ENCODE measurements at places on chromosomes 2 and 18. TPM values are rescaled to one million over a fixed set of nuclear protein-coding genes. Genes with fewer than 3 reads are reported as not detected.

- ATAC-seq, result no peak
- H3K27me3 ChIP-seq, result no peaks in the 10 kb centered on the region
- no peaks in the 10 kb centered on the region for H3K4me1 ChIP-seq
- no peaks in the 10 kb centered on the region for H3K36me3 ChIP-seq
- H3K27ac ChIP-seq, result no peak overlapping the region
Measured at GRCh38 chr2:74685408-74685807, 31.4 kb downstream of the SEMA4F start.

DNA sequence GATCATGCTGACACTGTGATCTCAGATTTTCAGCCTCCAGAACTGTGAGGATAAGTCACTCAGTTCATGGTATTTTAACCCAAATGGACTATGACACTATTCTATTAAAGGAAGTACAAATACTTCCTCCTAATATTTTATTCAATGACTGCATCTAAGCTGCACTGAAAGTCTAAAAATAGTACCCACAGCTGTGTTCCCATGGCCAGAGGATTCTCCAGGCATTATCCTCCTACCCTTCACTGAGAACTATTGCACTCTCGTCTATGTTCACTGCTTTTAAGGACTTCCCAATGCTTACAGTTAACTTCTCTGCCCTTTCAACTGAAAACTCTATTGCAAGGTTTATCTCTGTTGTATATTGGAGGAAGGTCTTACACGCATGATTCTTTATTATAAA lies 15.2 kb downstream of the LRATD1 start:
- H3K27ac ChIP-seq, result no peak overlapping the region
- ATAC-seq, result no peak
- H3K4me1 ChIP-seq, result no peaks in the 10 kb centered on the region
- no peaks in the 10 kb centered on the region for H3K27me3 ChIP-seq

DNA sequence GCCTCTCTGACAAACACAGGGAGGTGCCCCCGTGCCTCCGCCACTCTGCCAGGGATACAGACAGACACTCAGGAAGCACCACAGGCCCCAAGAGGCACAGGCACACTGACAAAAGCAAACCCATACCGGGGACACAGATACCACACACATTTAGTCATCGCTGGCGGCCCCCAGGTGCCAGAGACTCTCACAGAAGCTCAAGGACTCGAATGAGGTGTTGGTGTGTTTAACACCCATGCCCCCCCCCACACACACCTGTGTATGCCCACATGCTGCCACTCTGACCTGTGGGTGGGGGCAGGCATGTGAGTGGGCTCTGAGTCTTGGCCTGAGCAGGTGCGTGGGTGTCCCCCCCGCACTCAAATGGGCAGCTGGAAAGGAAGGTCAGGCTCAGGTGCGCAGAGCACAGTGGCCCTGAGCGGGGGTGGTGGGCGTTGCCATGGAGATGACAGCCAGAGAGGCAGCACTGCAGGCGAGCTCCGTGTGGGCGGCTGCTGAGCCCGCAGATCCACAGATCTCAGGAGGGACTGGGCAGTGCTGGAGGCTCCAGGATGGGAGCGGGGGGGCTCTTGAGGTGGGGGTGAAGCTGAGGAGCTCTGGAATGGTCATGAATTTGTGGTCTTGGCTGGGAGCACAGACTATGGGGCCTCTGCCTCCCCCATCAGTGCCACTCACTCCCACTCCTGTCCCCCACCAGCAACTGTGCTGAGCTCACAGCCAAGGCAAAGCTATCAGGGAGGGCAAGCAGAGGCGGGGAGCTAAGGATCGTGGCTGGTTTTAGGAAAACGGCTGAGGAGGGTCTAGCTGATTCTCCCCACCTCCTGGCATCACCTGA lies 73.9 kb upstream of the TAF1B start:
- H3K4me3 ChIP-seq, result no peak overlapping the region
- ATAC-seq, result no peak
- no peak overlapping the region for H3K27ac ChIP-seq
- no peaks in the 10 kb centered on the region for H3K4me1 ChIP-seq

The CYTIP gene
- total RNA-seq, result 10.6 TPM

- no peaks in the 10 kb centered on the region for H3K4me1 ChIP-seq
- no peaks in the 10 kb centered on the region for H3K36me3 ChIP-seq
- no peak overlapping the region for H3K27ac ChIP-seq
- H3K27me3 ChIP-seq, result no peaks in the 10 kb centered on the region
- ATAC-seq, result no peak
- no peak overlapping the region for H3K4me3 ChIP-seq
Measured at GRCh38 chr2:28828382-28828781, 17.7 kb downstream of the SPDYA start.

DNA sequence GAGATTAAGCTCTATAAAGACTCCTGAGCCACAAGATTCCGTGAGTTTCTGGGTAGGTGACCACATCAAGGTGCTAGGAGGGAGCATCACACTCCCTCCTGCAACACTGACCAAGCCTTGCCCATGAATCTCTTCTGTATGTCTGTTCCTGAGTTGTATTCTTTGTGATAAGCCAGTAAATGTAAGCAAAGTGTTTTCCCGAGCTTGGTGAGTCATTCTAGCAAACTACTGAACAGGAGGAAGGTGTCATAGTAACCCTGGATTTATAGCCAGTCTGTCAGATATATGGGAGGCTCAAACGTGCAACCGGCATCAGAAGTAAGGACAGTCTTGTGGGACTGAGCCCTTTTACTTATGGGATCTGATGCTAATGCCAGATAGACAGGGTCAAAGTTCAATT lies 346.1 kb upstream of the KYNU start:
- no peaks in the 10 kb centered on the region for H3K36me3 ChIP-seq
- H3K4me1 ChIP-seq, result no peaks in the 10 kb centered on the region
- no peak overlapping the region for H3K27ac ChIP-seq
- no peak overlapping the region for H3K4me3 ChIP-seq

The ABCB11 gene
- total RNA-seq, result not detected

GRCh38 chr2:230230087-230230486 lies 4.6 kb downstream of the SP140 start:
- no peak for ATAC-seq
- no peak overlapping the region for H3K27ac ChIP-seq

The ITPRID2 gene
- total RNA-seq, result 106 TPM

- no peaks in the 10 kb centered on the region for H3K36me3 ChIP-seq
- no peaks in the 10 kb centered on the region for H3K4me1 ChIP-seq
- ATAC-seq, result no peak
- H3K27me3 ChIP-seq, result no peaks in the 10 kb centered on the region
- no peak overlapping the region for H3K27ac ChIP-seq
Measured at GRCh38 chr2:8230466-8230865, 451.4 kb upstream of the ID2 start.

DNA sequence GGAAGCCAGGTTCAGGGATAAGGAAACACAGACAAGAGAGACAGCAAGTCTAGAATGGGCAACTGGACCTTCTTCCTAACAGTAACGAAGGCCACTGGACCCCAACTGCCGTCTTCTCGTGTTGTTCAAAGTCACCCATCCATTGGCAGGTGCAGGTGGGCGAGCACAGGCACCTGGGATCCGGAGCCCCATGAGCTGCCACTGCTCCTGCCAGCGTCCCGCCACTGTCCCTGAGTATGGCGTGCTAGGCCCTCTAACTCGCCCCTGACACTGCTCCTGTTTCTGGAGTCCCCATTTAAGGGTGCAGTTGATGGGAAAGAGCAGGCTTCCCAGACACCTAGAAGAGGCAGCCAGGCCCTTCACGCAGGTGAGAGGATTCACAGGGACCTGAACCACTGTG lies 48.0 kb downstream of the NDUFA10 start:
- no peak overlapping the region for H3K27ac ChIP-seq
- H3K27me3 ChIP-seq, result no peaks in the 10 kb centered on the region
- peaks cover 84% of the 10 kb centered on the region for H3K36me3 ChIP-seq
- H3K4me1 ChIP-seq, result peaks cover 7% of the 10 kb centered on the region
- ATAC-seq, result no peak

GRCh38 chr2:109480486-109481195 lies 133.1 kb downstream of the SEPTIN10 start:
- no peak overlapping the region for H3K27ac ChIP-seq
- ATAC-seq, result no peak
- no peaks in the 10 kb centered on the region for H3K27me3 ChIP-seq

- H3K4me3 ChIP-seq, result no peak overlapping the region
- H3K27ac ChIP-seq, result no peak overlapping the region
- H3K36me3 ChIP-seq, result no peaks in the 10 kb centered on the region
- H3K27me3 ChIP-seq, result no peaks in the 10 kb centered on the region
- H3K4me1 ChIP-seq, result no peaks in the 10 kb centered on the region
Measured at GRCh38 chr18:21257386-21257785, 15.4 kb downstream of the GREB1L start.

The CTNNA2 gene
- 1.2 TPM for total RNA-seq

GRCh38 chr2:147845411-147845971 lies 662 bp downstream of the ACVR2A start:
- H3K4me3 ChIP-seq, result peak overlapping the region; percentile 99
- no peak for ATAC-seq
- H3K27me3 ChIP-seq, result no peaks in the 10 kb centered on the region
- H3K36me3 ChIP-seq, result no peaks in the 10 kb centered on the region
- H3K27ac ChIP-seq, result peak overlapping the region; percentile 99

The POTEC gene
- total RNA-seq, result not detected
